ENCODE measurements at places on chromosomes 4 and X.

DNA sequence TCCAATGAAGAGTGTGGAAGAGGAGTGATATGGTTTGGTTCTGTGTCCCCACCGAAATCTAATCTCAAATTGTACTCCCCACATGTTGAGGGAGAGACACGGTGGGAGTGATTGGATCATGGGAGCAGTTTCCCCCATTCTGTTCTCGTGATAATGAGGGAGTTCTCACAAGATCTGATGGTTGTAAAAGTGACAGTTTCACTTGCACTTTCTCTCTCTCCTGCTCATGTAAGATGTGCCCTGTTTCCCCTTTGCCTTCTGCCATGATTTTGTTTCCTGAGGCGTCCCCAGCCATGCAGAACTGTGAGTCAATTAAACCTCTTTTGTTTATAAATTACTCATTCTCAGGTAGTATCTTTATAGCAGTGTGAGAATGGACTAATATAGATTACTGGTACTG, 39.6 kb downstream of the FAM47C start:
- H3K4me3 ChIP-seq = no peak overlapping the region
- H3K27ac ChIP-seq = no peak overlapping the region
- H3K27me3 ChIP-seq = no peaks in the 10 kb centered on the region
- no peak for DNase-seq
- H3K4me1 ChIP-seq = no peaks in the 10 kb centered on the region
- H3K36me3 ChIP-seq = no peaks in the 10 kb centered on the region

DNA sequence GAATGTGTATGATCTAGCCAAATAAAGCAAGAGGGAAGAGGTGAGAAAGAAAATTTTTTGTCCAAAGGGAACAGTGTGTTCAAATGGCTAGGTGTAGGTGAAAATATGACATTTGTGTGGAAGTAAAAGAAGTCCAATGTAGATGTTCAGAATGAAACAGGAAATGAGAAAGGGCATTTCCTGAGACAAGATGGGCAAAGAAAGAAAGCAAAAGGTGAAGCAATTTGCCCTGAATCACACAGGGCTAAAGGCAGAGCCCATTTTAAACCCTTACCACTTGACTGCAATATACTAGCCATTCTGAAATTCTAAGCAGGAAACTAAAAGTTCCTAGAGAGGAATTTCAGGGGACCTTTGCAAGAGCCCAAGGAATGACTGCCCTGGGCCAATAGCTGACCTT, 36.0 kb downstream of the CLOCK start:
- 0 out of 2 replicates have a peak, but pooled peaks cover 13% of the 10 kb centered on the region for H3K36me3 ChIP-seq
- no peak overlapping the region for H3K4me3 ChIP-seq
- no peak overlapping the region for H3K27ac ChIP-seq

DNA sequence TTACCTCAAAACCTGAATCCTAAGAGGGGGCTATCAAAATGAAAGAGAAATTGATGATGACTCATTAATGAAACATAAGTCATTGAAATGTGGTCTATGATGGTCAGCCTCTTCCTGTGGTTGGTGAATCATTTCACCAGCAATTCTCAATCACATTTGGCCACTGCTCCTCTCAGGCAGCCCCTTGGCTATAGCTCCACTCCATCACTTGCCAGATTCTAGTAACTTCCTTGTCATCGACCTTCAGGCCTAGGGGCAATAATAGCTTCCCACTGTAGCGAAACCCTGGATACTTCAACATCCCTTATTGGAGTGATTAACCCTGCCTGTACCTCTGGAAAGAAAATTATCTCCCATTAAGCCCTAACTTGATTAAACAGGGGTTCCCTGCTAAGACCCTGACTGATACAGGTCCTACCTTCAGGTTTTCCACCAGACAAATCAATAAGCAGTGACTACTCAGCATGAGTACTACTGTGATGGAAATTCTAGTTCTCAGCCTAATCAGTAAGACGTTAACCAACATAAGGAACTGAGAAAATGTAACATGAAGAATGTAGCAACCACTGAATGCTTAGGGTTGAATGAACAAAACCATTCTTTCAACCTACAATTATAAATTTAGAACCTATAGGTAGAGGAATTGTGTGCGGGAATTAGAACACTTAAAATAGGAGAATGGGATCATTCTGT, 30.4 kb downstream of the ADH7 start:
- DNase-seq = no peak
- no peak overlapping the region for H3K4me3 ChIP-seq
- H3K27ac ChIP-seq = no peak overlapping the region

DNA sequence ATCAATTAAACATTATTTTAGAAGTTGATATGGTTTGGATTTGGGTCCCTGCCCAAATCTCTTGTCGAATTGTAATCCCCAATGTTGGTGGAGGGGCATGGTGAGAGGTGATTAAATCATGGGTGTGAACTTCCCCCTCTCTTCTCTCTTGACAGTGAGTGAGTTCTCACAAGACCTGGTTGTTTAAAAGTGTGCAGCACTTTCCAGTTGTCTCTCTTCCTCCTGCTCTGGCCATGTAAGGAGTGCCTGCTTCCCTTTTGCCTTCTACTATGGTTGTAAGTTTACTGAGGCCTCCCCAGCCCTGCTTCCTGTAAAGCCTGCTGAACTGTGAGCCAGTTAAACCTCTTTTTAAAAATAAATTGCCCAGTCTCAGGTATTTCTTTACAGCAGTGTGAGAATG, 141.4 kb downstream of the GALNTL6 start:
- H3K27me3 ChIP-seq = no peaks in the 10 kb centered on the region
- no peak overlapping the region for H3K4me3 ChIP-seq
- peak overlapping the region; percentile 45 for H3K27ac ChIP-seq
- peaks cover 5% of the 10 kb centered on the region for H3K4me1 ChIP-seq
- DNase-seq = no peak
- no peaks in the 10 kb centered on the region for H3K36me3 ChIP-seq

DNA sequence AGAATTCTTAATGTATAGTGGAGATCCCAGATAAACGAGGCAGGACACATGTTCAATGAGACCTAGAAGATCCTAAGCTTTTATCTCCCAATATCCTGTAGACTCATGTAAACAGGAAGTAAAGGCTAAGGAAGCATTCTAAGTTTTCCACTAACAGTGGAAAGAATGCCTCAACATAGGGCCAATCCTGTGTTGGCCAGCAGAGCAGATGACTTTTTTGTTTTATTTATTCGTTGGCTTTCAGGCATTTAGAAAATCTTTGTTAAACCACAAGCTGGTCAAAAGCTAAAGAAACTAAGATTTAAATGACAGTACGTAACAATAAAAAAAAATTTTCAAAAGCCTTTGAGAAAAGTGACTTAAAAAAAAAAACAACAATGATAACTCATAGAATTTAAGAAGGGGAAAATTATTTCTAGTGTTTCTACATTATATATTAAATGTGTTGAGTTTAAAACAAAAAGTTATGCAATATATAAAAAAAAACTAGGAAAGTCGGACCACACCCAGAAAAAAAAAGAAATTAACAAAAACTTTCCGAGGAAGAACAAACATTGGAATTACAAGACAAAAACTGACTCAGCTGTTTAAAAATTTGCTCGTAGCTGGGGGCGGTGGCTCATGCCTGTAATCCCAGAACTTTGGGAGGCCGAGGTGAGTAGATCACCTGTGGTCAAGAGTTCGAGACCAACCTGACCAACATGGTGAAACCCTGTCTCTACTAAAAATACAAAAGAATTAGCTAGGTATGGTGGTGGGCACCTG, 759.3 kb downstream of the FSTL5 start:
- peaks cover 14% of the 10 kb centered on the region for H3K36me3 ChIP-seq
- no peak for DNase-seq
- H3K4me3 ChIP-seq = no peak overlapping the region
- peak overlapping the region; percentile 85 for H3K27ac ChIP-seq
- H3K27me3 ChIP-seq = no peaks in the 10 kb centered on the region

DNA sequence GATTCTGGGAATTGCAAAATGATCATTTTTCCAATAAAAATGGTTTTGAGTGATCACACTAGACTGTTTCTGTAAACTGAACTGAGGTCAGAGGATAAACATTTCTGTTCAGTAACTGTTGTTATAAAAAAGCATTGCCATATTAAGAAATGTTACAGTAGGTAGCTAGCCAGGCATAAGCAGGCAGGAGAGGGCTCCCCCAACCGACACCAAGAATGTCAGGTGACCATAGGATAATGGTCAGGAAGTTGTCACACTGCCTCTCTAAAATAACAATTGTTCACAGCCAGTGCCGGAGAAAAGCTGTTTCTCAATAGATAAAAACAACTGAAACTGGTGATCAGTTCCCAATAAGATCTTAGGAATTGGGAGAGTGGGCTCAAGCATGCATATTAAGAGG, 306.2 kb upstream of the SLIT2 start:
- peaks cover 20% of the 10 kb centered on the region for H3K4me1 ChIP-seq
- DNase-seq = no peak
- H3K36me3 ChIP-seq = no peaks in the 10 kb centered on the region
- H3K4me3 ChIP-seq = no peak overlapping the region

- H3K27me3 ChIP-seq = no peaks in the 10 kb centered on the region
- peaks cover 10% of the 10 kb centered on the region for H3K4me1 ChIP-seq
Observed at GRCh38 chr4:73721909-73722308, 18.5 kb upstream of the CXCL8 start.

DNA sequence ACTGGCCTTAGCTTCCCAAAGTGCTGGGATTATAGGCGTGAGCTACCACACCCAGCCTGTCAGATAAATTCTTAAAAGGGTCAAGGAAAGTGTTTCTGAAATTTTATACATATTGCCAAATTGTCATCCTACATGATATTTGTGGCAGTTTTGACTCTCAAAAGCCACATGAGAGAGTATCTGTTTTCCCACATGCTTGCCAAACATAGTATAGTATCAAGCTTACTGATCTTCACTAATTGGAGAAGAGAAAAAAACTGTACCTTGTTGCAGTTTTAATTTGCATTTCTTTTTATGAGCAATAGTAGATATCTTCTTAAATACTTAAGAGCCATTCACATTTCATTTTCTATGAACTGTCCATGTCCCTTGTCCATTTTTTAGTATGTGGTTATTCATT, 83.6 kb downstream of the TET2 start:
- no peaks in the 10 kb centered on the region for H3K27me3 ChIP-seq
- H3K4me3 ChIP-seq = no peak overlapping the region
- H3K27ac ChIP-seq = no peak overlapping the region
- H3K4me1 ChIP-seq = peaks cover 14% of the 10 kb centered on the region
- DNase-seq = no peak
- no peaks in the 10 kb centered on the region for H3K36me3 ChIP-seq

DNA sequence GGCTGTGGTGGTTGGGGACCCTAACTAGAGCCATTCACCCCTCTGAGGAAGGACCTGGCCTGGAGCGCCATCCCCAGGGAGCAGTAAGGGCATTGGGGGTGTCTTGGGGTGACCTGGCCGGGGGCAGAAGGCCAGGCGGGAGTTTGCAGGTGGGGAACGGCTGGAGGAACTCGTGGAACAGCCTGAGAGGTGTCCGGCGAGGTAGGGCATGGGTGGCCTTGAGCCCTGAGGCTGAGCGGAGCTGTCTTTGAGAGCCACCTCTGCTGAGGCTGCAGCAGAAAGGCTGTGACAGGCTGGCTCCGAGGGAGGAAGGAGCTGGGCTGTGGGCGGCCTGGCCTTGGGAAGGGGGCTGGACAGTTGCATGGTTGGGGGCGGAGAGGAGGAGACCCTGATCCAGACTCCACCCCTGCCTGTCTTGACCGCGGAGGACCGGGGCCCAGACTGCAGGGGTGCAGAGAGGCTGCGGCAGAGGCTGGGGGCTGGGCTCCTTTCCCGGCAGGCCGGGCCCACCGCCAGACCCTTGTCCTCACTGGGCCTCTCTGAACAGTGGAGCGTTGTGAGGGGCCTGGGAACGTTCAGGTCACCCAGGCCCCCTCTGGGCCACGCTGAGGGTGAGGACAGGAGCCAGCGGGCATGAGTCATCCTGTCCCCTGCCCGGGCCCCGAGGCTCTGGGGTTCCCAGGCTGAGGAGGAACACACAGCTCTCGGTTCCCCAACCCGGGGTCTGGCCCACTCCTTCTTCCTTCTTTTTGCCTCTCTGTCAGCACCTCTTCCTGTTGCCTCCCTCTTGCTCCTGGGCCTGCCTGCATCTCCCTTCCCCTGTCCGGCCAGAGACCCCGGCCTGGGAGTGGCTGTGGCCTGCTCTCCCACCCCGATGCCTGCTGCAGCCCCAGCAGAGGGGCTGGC, 8.1 kb downstream of the SH3BP2 start:
- peak; percentile 79 for DNase-seq
- no peak overlapping the region for H3K4me3 ChIP-seq
- H3K36me3 ChIP-seq = no peaks in the 10 kb centered on the region
- H3K4me1 ChIP-seq = peaks cover 18% of the 10 kb centered on the region
- H3K27ac ChIP-seq = peak overlapping the region; percentile 76
- H3K27me3 ChIP-seq = no peaks in the 10 kb centered on the region

DNA sequence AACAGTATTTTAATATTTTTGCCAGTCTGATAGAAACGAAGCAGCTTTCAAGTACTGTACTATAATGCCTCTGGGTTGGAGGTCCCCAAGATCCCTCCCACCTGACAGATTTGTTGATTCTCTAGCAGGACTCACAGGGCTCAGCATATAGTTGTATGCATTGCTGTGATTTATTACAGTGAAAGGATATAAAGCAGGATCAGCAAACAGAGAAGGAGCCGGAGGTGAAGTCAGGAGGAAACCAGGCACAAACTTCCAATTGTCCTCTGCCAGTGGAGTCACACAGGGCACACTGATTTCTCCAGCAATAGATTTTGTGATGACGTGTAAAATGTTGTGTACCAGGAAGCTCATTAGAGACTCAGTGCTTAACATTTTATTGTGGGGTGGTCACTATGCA, 19.0 kb downstream of the USP53 start:
- no peak overlapping the region for H3K4me3 ChIP-seq
- H3K4me1 ChIP-seq = peaks cover 7% of the 10 kb centered on the region
- H3K27ac ChIP-seq = no peak overlapping the region
- no peak for DNase-seq
- H3K27me3 ChIP-seq = no peaks in the 10 kb centered on the region
- H3K36me3 ChIP-seq = peaks cover 20% of the 10 kb centered on the region

DNA sequence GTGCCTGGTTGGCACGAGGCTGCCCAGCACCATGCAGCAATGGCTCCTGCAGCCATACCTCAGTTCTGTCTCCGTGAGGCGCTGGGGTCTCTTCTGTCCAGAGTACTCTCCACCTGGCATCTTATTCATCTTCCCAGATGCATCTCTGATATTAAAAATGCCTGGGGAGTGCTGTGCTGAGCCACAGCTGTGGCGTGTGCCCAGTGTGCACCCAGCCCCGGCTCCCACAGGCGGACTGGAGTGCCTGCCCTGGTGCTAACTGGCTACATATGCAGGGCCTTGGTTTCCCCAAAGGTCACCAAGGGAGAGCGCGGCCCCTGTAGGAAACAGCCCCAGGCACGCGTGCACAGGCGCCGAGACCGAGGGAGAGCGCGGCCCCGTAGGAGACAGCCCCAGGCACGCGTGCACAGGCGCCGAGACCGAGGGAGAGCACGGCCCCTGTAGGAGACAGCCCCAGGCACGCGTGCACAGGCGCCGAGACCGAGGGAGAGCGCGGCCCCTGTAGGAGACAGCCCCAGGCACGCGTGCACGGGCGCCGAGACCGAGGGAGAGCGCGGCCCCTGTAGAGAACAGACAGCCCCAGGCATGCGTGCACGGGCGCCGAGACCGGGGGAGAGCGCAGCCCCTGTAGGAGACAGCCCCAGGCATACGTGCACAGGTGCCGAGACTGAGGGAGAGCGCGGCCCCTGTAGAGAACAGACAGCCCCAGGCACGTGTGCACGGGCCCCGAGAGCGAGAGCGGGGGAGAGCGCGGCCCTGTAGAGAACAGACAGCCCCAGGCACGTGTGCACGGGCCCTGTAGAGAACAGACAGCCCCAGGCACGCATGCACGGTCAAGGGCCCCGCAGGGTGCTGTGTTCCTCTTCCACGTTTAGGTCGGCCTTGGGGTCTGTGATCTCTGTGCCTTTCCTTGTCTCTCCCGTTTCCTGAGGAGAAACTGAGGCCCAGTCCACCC, 14.5 kb downstream of the TMEM175 start:
- H3K27ac ChIP-seq = no peak overlapping the region
- no peak overlapping the region for H3K4me3 ChIP-seq
- DNase-seq = no peak
- H3K27me3 ChIP-seq = peaks cover 26% of the 10 kb centered on the region
- no peaks in the 10 kb centered on the region for H3K36me3 ChIP-seq

All from WTC11 (cell line).